ENCODE measurements at places on chromosomes 5 and 9.

- no peak for DNase-seq
Observed at GRCh38 chr5:148826739-148827070, 294 bp downstream of the ADRB2 start.

DNA sequence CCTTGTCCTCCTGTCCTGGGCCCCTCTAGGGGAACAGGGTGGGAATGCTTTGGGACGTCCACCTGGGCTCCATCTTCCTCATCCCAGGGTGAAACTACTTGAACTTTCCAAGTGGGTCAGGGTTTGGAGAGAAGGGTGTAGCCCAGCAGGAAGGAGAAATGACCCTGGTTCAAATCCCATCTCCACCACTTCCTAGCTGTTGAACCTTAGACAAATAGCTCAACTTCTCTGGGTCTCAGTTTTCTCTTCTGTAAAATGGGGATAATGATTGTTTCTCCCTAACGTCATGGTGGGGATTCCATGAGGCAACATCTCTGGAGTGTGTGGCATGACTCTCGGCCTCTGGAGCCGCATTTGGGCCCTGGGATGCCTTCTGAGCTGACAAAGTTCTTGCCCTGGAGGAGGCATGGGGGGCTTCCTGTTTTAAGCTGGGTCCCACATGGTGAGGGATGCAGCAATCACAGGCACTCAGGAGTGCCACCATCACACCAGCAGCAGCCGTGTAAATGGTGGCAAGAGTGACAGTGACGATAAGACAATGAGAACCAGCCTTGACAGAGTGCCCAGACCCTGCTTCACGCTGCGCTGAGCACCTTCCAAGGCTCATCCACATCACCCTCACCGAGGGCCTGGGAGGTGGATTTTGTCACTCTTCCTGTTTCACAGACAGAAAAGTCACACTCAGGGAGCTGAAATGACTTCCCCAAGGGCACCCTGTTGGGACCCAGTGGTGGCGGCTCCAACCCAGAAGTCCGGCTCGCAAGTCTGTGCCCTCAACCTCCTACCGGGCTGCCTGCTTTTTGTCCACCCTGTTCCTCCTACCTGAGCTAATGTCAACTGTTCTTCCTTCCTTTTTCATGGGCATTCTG lies 69.5 kb upstream of the IER5L start:
- DNase-seq = no peak

DNA sequence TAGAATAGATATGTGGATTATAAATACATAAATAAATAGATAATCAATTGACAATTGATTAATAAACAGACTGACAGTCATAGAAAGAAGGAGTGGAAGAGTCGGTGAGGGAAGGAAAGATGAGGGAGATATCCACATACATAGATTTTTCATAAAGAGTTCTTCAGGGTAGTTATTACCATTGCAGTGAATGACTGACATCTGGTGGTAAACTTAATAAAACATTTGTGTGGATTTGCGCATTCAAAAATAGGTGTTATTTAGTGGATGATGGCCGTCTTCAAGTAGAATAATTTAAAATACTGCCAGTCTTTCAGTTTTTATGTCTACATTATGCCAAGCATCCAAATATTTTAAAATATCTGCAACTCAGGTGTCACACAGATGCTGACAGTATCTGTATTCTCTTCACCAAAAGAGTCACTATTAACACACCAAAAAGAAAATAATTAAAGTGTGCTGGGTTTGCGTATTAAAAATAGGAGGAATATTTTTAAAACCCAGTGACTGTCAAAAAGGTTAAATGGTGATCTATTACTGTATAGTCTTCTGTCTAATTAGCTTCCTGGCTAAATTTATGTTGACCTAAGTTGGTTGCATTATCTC lies 78.8 kb downstream of the GIN1 start:
- peak; percentile 17 for DNase-seq

- no peak for DNase-seq
Observed at GRCh38 chr9:137315581-137316011, 13.5 kb upstream of the NRARP start.

GRCh38 chr5:58498340-58498942 lies 7.2 kb downstream of the GAPT start:
- DNase-seq = no peak

DNA sequence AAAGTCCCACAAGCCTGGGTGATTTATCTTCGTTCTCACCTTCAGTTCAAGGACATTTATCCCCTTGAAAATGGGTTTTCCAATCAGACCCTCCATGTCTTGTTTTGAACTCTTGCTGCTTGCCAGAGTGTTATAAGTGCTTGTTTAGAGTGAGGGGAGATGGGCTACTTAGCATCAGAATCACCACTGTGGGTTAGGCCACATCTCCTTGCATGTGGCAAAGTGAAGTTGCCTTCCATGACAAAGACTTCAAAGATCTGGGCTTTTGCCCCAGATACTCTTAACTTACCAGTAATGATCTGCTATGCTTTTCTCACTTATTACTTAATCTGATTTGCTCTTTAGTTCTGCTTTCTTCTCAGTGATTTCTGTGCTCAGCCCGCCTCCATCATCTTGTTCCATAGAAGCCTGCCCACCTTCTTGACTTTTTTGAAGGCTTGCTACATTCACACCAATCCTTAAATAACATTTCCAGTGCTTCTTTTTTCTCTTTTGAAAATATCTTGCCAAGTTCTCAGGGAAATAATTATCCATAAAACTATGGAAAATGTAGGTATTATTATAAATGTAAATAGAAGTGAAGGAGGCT lies 39.0 kb downstream of the GPR21 start:
- DNase-seq = no peak

Data from left renal pelvis (tissue), 4 donors.